Astrocyte of the hippocampus (primary cell): ENCODE measurements at places on chromosomes 4 and X.

GRCh38 chrX:14802943-14803710 lies 69.7 kb downstream of the FANCB start:
- no peak for DNase-seq

GRCh38 chr4:5921981-5922380 lies 29.1 kb upstream of the CRMP1 start:
- no peak for DNase-seq

- DNase-seq: no peak
Observed at GRCh38 chr4:189656641-189657040, 284.0 kb upstream of the FRG1 start.

DNA sequence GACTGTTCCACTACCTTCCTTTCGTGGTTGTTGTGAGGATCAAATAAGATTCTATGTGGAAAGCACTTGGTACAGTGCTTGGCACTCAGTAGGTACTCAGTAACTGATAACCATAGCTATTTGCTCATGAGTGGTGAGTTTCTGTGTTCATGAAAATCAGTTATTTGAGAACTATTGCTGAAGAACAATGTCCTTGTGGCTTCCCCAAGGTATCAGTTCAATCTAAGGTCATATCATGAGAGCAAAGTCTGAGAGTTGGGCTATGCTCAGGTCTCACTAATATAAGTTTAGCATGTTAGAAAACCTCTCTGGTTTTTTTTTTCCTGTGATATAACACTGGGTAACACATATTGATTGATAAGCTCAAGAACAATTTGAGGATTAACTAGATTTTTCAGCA lies 147.8 kb downstream of the GRIA3 start:
- DNase-seq: no peak

- DNase-seq: peak; percentile 74
Observed at GRCh38 chr4:20832826-20833225, 132.6 kb downstream of the PACRGL start.

DNA sequence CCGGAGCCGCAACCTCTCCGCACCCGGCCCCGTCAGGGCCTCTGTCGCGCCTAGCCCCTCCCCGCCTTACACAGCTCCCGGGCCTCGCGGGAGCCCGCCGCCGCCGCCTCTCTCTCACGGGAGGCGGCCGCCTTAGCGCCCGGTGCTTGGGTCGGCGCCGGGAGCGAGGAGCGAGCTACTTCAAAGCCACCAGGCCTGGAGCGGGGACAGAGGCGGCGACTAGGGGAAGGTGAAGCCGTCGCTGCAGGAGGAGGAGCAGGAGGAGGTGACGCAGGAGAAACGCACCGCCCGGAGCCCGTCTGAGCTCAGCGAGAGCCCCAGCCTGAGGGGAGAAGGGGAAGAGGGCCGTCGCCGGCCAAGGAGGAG lies 250 bp downstream of the USP9X start:
- no peak for DNase-seq

- no peak for DNase-seq
Observed at GRCh38 chr4:88514557-88515511, 8.7 kb downstream of the PYURF start.

GRCh38 chr4:30950737-30951136 lies 230.6 kb downstream of the PCDH7 start:
- DNase-seq: no peak

DNA sequence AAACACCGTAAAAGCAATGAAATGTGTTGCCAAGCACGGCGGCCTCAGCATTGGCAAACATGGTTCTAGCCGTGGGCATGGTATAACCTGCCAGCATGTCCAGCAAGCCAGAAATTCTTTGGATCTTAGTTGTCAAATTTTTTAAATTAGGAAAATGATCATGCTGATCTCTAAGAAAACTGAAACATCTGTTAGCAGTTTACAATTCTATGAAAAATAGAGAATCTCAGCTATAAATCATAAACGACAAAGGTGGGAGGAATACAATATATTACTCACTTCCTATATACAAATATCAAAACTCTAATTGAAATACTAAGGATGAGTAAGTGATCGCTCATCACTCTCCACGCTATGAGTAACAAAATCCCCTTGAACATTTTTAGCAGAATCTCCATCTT lies 130.3 kb downstream of the ADGRA3 start:
- DNase-seq: peak; percentile 15

GRCh38 chr4:162347156-162347841 lies 183.5 kb upstream of the FSTL5 start:
- no peak for DNase-seq

GRCh38 chrX:27966492-27966891 lies 14.8 kb downstream of the DCAF8L1 start:
- no peak for DNase-seq

- no peak for DNase-seq
Observed at GRCh38 chrX:134642386-134642785, 15.9 kb downstream of the PLAC1 start.

GRCh38 chrX:63525491-63525890 lies 174.4 kb upstream of the SPIN4 start:
- DNase-seq: no peak

DNA sequence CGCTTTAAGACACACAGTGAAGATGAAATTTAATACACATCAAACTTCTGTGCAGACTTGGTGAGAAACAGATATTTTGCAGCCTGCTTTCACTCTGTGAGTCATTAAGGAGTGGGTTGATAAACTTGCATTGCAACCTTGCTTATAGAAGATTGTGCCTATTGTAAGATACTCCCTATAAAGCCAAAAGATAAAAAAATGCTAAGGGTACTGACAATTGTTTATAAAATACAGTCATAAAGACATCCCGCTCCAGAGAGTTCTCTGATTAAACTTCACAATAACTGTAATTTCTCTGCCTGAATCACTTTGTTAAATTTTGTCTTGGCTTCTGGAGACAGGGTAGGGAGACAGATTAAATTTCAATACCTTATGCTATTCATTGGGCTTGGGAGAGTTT lies 49.1 kb downstream of the GALNT7 start:
- DNase-seq: peak; percentile 11

GRCh38 chr4:163858515-163858914 lies 364.0 kb downstream of the TMA16 start:
- DNase-seq: no peak

DNA sequence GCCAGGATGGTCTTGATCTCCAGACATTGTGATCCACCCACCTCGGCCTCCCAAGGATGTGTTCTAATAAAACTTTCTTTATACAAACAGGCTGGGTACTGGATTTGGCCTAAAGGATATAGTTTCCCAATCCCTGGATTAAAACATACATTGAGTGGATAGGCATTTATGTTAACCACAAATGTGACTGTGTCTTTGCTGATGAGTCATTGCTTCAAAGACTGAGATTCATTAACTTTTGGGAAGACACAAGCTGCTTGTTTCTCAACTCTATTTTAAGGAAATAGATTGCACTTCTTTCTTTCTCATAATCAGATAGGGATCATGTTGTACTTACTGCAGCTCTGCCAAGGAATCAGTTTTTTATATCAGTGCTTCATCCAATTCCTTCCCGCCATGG lies 131.3 kb upstream of the AGA start:
- peak; percentile 31 for DNase-seq

- peak; percentile 81 for DNase-seq
Observed at GRCh38 chr4:6250235-6250983, 19.2 kb upstream of the WFS1 start.

GRCh38 chr4:3801931-3802550 lies 35.9 kb downstream of the ADRA2C start:
- no peak for DNase-seq

GRCh38 chrX:154531626-154532025 lies 15.0 kb downstream of the G6PD start:
- peak; percentile 88 for DNase-seq

GRCh38 chr4:156295676-156296195 lies 342.1 kb upstream of the CTSO start:
- DNase-seq: no peak

- no peak for DNase-seq
Observed at GRCh38 chr4:184267206-184267608, 49.5 kb upstream of the ENPP6 start.

DNA sequence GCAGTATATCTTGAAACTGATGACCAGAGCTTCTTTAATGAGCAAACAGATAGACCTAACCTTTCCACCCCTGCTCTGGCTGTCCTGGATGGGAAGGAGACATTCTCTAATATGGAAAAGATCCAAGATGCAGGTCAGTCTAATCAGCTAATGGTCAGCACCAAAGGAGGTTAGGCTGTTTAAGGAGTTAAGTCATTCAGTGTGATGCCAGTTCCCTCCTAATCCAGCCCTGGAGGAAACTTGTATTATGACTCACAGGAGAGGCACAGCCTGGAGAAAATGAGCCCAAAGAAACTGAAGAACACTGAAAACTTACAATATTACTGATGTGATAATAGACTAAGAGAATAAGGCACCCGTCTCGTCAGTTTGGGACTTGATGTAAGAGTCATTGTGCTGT lies 323.0 kb downstream of the HNRNPD start:
- peak; percentile 58 for DNase-seq

DNA sequence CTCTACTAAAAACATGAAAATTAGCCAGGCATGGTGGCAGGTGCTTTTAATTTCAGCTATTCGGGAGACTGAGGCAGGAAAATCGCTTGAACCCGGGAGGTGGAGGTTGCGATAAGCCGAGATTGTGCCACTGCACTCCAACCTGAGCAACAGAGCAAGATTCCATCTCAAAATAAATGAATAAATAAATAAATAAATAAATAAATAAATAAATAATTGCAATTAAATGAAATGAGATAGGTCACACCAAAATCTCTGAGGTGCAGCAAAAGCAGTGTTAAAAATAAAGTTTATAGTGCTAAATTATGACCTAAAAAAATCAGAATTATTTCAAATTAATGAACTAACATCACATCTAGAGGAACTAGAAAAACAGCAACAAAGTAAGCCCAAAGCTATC lies 13.6 kb upstream of the CYLC1 start:
- DNase-seq: no peak

- peak; percentile 71 for DNase-seq
Observed at GRCh38 chrX:6026980-6027379, 201.7 kb downstream of the NLGN4X start.

DNA sequence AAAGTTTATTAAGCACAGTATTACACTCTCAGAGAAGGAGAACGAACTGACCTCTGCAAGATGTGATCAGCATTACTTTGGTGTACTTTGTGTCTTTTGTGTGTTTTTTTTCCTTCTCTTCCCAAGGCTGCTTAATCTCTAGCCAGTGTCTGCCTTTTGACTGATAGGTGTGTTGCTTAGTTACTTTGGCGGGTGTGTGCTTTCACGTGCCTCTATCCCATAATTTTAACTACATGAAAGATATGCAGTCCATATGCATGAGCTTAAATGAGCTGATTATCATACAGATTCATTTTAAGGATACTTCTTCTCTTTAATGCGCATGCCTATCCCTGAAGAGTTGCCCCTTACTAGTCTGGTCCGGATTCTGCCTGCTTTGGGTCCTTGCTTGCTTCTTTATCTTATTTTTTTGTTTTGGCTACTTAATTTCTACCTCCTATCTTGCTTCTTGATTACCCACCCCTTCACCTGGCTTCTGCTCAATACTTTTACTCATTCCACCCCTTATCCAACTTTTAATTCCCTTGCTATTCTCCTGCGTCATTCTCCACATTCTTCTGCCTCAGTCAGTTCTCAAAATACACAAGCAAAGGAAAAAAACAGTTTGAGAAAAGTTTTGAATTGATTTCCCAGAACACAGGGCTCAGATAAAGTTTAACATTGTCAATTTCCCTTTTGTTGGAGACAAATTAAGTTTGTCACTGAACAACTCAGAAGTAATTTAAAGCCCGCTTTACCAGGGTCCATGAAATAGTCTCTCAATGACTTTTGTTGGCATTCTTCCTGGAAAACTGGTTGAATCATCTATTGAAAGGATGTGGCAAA lies 182.0 kb downstream of the TENT5D start:
- DNase-seq: no peak

GRCh38 chr4:150909116-150909515 lies 106.0 kb downstream of the LRBA start:
- DNase-seq: no peak

DNA sequence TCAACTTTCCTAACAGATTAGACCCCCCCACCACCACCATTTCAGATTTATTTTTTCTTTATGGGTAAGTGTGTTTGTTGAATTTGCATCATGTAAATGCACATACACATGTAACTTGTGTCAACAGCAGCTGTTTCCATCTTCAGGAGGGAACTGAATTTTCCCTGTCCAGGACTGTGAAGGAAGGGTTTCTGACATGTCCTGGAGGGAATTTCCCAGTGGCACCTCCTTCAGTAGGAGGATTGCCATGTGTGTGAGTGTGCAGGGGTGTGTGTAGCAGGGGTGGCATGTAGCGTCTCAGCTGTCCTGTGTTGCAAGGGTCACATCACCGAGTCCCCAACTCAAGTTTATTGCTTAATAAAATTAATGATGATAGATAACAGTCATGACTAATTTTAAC lies 19.7 kb downstream of the HERC6 start:
- DNase-seq: no peak

DNA sequence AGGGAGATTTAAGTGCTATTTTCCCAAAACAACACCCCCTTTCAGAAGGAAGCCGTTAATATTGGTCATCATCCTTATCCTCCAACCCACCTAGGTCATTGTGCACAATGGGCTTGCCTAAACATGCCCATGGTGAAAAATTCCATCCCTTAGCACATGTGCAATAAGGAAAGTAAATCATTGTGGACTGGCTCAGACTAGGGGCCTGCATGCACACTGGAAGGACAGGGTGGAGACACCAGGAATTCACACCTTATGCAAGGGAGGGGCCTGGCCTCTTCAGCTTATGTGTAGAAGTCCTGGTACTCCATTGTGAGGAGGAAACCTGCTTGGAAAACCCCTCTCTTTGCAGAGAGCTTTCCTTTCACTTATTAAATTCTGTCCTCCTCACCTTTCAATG lies 311.4 kb upstream of the NDST4 start:
- peak; percentile 7 for DNase-seq

- DNase-seq: no peak
Observed at GRCh38 chr4:38743866-38744265, 38.9 kb downstream of the TLR10 start.

- no peak for DNase-seq
Observed at GRCh38 chrX:15191830-15192229, 78.1 kb downstream of the ASB9 start.

GRCh38 chrX:47637546-47638195 lies 7.9 kb upstream of the CFP start:
- peak; percentile 48 for DNase-seq

DNA sequence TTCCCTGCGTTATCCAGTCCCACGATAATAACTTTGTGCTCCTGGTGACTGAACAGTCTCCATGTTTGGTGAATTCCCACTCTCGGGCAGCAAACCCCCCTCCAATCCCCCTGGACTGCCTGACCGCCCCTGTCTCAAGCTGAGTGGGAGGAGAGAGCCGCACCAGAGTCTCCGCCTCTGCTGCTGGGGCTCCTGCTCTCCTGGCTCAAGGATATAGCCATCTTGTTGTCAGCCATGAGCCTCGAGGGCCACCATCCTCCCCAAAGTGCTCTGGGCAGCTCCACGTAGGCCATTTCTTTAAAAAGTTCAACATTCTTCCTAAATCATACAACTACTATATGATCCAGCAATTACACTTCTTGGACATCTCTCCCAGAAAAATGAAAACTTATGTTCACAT lies 49.3 kb upstream of the PGRMC1 start:
- DNase-seq: no peak

GRCh38 chr4:3199653-3200422 lies 49.1 kb upstream of the MSANTD1 start:
- DNase-seq: no peak

GRCh38 chrX:17009856-17010625 lies 63.6 kb downstream of the REPS2 start:
- DNase-seq: no peak
